NCI-H1417 (cell line): ENCODE measurements at places on chromosomes 4 and X.

DNA sequence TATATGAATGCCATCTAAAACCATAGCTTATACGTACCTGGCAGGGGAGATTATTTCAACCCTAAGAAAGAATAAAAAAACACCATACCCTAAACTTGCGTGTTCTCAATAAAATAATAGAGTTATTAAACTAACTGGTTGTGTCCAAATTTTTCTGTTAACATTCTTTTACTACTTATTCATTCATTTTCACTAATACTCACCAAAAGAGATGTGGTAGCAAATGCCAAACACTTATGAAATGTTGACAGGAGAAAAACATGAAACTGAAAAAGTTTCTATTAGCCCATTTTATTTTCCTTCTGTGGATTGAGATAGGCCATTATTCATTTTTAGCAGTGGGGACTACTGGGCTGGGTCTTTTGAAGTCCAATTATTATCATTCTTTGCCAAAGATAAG lies 102.0 kb downstream of the TSPAN5 start:
- no peak for DNase-seq

GRCh38 chr4:43163101-43163792 lies 270.7 kb downstream of the GRXCR1 start:
- no peak for DNase-seq

DNA sequence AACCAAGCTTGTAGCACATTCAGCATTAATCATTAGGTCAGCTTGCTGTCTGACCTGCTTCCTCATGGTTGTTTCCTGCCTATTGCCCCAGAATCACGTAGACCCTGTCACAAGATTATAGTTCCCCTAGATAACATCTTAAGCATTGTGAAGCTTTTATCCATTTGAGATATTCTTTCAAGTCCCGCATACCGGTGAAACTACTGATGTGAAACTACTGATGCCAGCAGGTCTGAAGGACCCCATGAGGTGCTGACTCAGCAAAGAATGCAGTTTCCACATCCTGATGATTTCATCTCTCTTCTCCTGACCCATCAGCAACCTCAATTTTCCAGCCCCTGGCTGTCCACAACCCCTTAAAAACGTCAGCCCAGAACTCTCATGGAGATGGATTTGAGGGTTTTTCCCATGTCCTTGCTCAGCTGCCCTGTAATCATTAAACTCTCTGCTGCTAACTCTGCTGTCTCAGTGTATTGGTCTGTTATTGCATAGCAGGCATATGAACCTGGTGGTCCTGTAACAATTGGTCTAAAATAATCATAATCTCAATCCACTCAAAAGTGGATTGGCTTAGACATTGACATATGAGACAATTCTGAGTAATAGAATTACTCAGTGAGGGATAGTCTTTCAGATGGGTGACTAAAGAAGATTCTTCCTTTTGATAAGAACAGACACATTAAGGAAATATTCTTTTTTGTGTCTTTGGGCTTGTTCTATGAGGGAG lies 26.3 kb upstream of the UBA6 start:
- DNase-seq: no peak

GRCh38 chrX:13469963-13470684 lies 99.3 kb upstream of the EGFL6 start:
- no peak for DNase-seq

- DNase-seq: no peak
These were observed 5.6 kb upstream of the THOC2 start for GRCh38 chrX:123738378-123738940.

DNA sequence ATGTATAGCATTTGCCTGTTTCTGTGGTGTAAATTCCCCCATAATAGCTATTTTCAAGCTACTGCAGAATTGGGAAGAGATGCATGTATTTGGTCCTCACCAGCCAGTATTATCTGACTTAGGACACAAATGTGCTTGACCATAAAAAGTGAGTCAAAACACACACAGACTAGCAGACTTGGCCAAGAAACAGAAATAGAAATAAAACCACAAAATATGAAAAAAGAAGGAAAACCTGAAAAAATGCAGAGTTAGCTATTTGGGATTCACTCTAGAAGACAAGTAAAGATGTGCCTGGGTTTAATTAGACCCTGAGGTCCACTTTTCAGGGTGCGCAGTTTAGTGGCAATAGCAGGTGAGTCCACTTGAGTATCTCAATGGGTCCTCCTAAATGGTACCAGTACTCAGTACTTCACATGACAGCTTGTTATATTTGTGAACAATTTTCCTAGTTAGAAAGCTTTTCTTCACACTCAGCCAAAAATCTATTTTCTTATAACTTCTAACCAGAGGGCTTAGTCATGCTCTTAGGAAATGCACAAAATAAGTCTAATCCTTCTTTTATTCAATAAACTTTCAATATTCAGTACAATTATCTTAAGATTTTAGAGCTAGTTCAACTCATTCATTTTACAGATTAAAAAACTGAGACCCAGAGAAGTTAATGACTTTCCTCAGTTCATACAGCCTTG lies 108.7 kb upstream of the JADE1 start:
- no peak for DNase-seq

- no peak for DNase-seq
These were observed 31.5 kb upstream of the RAPGEF2 start for GRCh38 chr4:159071178-159071968.

- DNase-seq: no peak
These were observed 2.9 kb upstream of the LEF1 start for GRCh38 chr4:108171339-108172230.

DNA sequence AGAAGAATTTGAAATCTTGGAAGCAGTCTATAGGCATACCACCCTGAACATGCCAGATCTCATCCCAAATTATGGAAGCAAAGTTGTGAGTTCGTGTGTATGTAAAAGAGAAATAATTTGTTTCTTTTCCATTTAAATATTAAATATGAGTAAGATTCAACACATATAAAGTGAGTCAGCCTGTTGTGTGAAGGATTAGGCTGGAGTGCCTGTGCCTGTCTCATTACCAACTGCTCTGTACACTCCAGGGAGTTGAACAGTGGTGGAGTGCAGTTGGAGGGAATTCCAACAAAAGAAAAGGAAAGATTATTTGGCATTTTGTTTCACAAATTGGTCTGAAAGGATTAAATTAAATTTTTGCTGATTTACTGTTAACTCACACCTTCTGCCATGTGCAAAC lies 435.6 kb downstream of the FAT4 start:
- no peak for DNase-seq

DNA sequence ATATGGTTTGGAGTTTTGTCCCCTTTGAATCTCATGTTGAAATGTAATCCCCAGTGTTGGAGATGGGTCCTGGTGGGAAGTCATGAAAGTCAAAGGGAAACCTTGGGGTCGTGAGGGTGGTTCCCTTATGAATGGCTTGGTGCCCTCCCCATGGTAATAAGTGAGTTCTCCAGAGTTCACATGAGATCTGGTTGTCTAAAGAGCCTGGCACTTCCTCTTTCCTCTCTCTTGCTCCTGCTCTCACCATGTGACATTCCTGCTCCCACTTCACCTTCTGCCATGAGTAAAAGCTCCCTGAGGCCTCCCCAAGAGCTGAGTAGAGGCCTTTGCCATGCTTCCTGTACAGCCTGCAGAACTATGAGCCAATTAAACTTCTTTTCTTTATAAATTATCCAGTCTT lies 5.5 kb upstream of the IL15 start:
- DNase-seq: no peak

DNA sequence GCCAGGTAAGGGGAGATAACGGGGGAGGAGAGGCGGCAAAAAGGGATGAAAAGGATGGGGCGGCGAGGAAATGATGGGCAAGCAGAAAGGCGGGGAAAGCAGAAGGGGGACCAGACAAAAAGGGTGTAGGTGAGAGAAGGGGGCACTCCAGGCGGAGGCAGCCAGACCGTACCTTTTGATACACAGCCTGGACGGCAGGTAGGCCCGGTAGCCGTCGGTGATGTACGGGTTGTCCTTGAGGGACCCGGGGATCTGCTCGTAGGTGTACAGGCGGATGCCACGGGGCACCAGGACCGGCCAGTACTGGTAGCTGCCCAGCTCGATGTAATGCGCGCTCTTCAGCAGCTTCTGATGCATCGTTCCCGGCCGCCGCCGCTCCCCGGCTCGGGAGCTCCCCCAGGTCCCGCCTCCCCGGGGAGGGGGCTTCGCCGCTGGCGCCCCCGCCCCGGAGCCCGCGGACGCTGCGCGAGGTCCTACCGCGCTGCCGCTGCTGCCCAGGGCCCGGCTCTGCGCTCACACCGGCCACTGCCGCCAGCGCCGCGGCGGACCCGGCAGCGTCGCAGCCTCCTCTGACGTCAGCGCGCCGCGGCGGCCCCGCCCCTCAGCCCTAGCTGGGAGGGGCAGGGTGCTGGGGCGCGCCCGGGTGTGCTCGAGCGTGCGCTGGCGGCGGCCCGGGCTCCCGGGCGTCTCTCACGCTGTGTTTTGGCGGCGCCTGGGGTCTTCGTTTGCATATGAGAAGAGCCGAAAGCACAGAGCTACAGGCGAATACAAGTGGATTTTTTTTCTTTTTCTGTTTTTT lies at the start of gene PAQR3:
Gene PAQR3 (minus strand): TSS at position 571 of the 799 bp plus-strand sequence. CDS start 214 bp downstream, at position 357.
- DNase-seq: peak; percentile 94

DNA sequence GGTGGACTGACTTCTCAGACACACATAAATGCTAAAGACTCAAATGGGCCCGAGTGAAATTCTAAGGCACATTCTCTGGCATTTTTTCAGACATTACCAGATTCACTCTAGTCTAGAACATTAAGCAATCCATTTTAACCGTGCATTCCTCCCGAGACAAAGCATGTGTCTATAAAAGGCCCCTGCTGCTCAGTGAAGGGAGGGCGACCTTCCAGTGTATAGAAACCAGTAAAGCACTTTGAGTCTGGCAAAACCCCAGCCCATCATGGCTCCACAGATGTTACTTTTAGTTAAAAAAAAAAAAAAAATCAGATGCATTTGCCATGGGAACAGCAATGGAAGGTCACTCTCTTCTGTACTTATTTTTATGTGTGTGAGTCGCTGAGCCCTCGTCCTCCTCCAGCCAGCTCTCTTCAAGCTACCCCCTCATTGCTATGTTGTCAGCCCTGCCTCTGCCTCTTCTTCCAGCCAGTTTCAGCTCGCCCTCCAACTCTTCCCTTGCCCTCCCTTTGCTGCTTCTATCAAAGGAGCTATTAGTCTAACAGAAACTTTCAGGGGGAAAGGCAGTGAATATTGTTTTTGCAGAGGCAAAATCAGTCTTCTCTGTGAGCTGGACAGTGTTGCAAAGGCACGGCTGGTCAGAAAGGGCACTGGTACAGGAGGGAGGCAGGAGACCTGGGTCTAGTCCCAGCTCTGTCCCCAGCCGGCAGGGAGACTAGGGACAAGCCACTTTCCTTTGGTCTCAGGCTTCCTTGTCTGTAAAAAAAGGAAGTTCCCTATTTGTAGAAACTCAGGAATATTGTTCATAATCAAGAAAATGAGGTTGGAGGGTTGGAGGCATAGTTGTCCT lies 644.2 kb downstream of the ZNF674 start:
- DNase-seq: no peak

DNA sequence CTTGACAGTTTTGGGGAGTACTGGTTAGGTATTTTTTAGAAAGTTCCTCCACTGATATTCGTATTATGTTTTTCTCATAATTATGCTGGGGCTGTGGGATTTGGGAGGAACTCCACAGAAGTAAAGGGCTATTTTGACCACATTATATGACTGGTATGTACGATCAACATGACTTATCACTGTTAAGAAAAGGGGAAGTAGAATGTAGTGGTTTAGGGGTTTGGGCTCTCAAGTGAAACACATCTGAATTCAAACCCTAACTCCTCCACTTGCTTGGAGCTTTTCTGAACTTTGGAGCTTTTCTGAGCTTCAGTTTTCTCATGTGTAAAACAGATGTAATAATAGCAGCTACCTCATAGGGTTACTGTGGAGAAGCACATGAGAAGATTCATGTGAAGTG lies 96.4 kb upstream of the C1GALT1C1 start:
- DNase-seq: no peak

DNA sequence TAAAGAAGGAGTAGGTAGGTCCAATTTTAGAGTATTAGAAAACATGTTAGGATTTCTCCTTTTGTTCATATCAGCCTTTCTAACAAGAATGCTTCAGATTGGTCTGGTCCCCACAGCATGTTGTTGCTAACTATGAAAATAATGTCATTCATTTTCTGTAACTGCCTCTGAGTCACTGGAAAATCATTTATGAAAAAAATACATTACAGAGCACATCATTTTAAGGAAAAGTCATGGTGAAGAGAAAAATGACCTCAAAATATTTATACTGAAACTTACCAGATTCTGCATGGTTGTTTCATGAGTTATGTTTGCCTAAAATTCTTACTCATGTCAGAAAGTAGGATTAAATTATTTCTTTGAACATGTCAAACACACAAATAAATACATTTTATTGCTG lies 35.2 kb downstream of the DTHD1 start:
- DNase-seq: no peak

GRCh38 chrX:136185401-136186022 lies 38.2 kb downstream of the FHL1 start:
- no peak for DNase-seq

GRCh38 chrX:617401-617800 lies 13.2 kb upstream of the SHOX start:
- DNase-seq: no peak

- no peak for DNase-seq
These were observed 14.7 kb downstream of the OR13H1 start for GRCh38 chrX:131558562-131558961.

- no peak for DNase-seq
These were observed 9.0 kb downstream of the TCEAL1 start for GRCh38 chrX:103637604-103638338.

- DNase-seq: no peak
These were observed 127.2 kb downstream of the ARHGEF9 start for GRCh38 chrX:63657821-63658220.

- DNase-seq: no peak
These were observed 79.9 kb downstream of the AMOT start for GRCh38 chrX:112760697-112761096.

- no peak for DNase-seq
These were observed 797.3 kb upstream of the FRG1 start for GRCh38 chr4:189143263-189143952.

DNA sequence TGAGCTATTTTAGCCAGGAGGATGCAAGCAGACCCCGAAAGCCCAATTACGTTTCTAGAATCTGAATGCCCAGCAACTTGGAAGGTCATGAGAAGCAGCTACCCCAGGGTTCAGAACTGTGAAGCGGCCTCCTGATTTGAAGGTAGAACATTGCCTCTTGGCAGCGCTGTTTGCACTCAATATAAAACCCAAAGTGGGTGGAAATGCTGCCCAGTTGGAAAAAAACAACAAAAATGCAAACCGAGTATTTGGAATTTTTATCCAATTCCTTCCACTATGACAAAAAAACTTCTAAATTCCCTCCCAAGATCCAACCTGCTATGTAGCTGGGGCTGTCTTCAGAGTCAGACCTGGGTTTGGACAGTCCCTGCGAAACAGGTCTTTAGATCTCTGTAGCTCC lies 103.3 kb upstream of the RBPJ start:
- no peak for DNase-seq

DNA sequence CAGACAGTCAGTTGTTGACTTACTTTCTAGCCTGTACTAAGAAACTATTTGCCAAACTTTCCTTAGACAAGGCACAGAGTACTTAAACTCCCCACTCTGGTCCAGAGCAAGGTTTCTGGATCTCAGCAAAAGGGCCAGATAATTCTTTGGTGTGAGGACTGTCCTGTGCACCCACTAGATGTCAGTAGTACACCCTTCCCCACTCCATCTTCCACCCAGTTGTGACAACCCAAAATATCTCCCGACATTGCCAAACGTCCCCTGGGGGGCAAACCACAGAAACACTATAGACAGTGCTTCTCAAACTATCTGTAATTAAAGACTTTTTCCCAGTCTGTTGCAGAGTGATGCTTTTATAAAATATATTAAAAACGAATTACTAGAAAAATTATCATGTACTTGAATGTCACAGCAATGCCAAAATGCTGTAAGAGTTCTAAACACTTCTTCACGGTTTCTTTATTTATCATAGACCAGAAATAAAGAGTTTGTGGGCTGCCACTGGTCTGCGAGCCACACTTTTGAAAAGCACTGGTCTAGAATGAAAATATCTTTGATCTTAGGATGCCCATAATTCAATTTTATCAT lies 203.5 kb downstream of the PRDM5 start:
- DNase-seq: peak; percentile 49
